ENCODE measurements at places on chromosomes 7 and 10.

DNA sequence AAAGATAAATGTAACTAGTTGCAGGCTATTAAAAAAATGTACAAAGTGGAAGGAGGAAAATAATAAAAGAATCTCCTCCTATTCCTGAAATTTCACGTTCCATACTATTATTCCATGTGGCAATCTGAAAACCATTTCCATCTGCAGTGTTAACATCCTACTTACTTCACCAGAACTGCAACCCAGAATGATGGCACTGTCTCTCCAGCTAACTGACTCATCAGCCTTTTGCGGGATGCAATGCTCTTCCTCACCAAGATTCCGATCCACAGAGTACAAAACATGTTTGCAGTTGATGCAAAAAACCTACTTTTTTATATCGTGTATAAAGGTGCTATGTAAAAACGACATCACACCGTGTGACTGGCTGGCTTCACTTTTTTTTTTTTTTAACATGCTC lies 50.8 kb downstream of the ESYT2 start:
- no peak for DNase-seq

- no peak for DNase-seq
Measured at GRCh38 chr7:94323844-94324243, 70.9 kb upstream of the COL1A2 start.

GRCh38 chr10:21364196-21365114 lies 161.0 kb downstream of the SKIDA1 start:
- no peak for DNase-seq

DNA sequence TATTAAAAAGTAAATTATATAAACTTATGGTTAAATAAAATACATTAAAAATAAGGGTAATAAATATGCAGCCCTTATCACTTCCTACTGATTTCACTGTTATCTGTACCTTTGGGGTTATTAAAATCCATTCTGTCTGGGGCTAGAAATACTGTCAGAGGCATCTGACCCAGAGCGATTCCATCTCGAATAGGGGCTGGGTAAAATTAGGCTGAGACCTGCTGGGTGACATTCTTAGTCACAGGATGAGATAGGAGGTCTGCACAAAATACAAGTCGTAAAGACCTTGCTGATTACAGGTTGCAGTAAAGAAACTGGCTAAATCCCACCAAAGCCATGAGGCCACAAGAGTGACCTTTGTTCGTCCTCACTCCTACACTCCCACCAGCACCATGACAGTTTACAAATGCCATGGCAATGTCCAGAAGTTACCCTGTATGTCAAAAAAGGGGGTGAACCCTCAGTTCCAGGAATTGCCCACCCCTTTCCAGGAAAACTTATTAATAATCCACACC lies 77.6 kb downstream of the COBL start:
- no peak for DNase-seq

DNA sequence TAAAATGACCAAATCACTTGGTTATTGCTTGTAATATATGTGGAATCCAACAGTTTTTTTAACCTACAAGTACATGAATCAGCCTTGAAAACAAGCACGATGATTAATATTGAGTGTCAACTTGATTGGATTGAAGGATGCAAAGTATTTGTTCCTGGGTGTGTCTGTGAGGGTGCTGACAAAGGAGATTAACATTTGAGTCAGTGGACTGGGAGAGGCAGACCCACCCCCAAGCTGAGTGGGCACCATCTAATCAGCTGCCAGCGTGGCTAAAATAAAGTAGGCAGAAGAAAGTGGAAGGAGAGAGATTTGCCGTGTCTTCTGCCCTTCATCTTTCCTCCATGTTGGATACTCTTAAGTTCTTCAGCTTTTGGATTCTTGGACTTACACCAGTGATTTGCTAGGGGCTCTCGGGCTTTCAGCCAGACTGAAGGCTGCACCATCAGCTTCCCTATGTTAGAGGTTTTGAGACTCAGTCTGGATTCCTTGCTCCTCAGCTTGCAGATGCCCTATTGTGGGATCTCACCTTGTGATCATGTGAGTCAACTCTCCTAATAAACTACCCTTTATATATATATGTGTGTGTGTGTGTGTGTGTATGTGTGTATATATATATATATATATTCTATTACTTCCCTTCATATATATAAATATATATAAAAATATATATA lies 118.4 kb upstream of the WDR11 start:
- DNase-seq: no peak
